CD4-positive, alpha-beta T cell treated with Interleukin-1 beta for 1 hour (primary cell): ENCODE measurements at places on chromosomes 7 and 10.

DNA sequence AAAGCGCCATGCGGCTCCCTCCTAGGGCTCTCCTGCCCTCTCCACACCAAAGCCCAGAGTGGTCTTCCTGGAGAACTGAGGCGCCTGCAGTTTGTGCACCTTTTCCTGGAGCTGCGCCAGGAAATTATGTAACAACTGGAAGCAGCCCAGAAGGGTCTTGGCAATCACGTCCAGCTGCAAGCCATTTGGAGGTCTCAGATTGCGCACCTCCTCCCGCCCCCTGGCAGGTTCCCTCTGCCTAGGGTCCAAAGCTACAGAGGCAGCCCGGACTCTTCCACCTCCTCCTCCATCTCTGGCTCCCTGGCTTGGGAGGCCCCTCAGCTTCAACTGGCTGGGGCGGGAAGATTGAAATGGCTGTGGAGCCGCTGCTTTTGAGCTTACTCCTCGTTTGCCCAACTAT, 34.0 kb upstream of the SFTPD start:
- no peak for DNase-seq

- no peak for DNase-seq
Measured at GRCh38 chr7:12107841-12108254, 103.2 kb upstream of the TMEM106B start.

- no peak for DNase-seq
Measured at GRCh38 chr10:4459531-4459930, 366.5 kb upstream of the AKR1E2 start.

GRCh38 chr7:48959676-48960075, 35.3 kb downstream of the CDC14C start:
- DNase-seq = no peak

- DNase-seq = no peak
Measured at GRCh38 chr7:1725766-1726630, 55.9 kb downstream of the ELFN1 start.

GRCh38 chr10:72337039-72337629, 17.6 kb downstream of the DNAJB12 start:
- DNase-seq = peak; percentile 65

GRCh38 chr7:71905821-71906220, 506.3 kb downstream of the CALN1 start:
- DNase-seq = no peak

GRCh38 chr7:112192236-112193154, 13.7 kb downstream of the DOCK4 start:
- no peak for DNase-seq

DNA sequence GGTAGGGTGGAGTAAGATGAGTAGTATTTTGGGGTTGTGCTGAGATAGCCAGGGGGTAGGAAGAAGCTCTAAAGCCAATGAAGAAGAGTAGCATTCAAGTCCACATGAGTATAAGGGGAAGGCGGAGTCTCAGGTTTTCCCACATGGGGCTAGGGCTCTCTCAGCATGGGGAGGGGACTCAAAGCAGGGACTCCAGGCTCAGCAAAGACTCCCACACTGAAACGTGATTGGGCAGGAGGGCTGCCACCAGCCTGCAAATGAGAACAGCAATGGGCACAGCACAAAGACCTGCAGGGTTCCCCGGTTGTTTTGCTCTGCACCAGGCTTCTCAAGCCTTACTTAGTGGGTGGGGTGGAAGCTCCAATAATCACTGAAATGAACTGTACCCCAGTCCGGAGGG, 1.5 kb upstream of the NRAP start:
- no peak for DNase-seq

DNA sequence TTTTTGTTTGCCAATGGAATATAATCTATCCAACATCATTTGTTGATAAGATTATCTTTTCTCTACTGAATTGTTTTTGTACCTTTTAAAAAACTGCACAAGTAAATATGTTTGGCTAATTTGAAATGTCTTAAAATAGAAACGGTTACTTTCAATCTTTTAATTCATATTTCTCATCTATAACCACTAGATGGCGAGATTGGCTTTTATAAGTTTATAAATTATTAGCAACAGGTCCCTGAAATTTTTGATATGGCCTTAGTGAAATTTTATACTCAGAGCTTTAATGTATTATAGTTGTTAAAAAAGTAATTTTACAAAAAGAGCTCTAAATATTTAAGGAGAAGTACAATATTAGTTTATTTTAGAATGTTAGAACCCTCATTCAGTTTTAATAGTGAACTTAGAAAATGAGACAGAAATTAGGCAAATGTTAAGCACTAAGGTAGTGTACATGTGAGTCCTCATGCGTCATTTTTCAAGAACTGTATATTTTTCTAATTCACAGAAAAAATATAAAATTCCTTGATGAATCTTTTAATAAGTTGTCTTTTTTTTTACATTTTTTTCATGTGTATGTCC, 592.5 kb downstream of the ARL4A start:
- no peak for DNase-seq

DNA sequence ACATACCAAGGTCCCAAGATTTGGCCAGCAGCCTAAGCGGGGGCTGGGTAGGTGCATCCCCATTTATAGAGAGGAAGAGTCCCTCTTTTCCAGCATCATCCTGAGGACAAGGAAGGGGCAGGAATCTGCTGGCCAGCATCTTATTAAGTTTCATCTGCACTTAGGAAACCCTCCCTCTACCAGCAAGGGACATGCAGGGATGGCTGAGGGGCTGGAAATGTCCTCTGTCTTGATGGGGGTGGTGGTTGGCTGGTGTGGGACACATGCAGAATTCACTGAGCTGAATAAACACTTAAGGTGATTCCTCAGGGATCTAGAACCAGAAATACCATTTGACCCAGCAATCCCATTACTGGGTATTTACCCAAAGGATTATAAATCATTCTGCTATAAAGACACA, 42.1 kb downstream of the NOD1 start:
- DNase-seq = no peak

GRCh38 chr10:103254538-103255325, 9.0 kb downstream of the RPEL1 start:
- DNase-seq = no peak

GRCh38 chr7:97580205-97580604, 151.7 kb upstream of the TAC1 start:
- no peak for DNase-seq

DNA sequence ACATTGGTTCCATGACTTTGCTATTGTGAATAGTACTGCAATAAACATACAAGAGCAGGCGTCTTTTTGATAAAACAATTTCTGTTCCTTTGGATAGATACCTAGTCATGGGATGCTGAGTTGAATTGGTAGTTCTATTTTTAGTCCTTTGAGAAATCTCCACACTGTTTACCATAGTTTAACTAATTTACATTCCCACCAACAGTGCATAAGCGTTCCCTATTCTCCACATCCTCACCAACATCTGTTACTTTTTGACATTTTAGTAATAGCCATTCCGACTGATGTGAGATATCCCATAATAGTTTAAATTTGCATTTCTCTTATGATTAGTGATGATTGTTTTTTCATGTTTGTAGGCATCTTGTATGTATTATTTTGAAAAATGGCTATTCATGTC, 707.0 kb downstream of the SORCS1 start:
- no peak for DNase-seq

GRCh38 chr7:55409482-55410225, 44.5 kb downstream of the LANCL2 start:
- no peak for DNase-seq

GRCh38 chr10:101888251-101888949, 44.8 kb upstream of the KCNIP2 start:
- no peak for DNase-seq

GRCh38 chr7:30831936-30832335, 60.7 kb downstream of the MINDY4 start:
- no peak for DNase-seq

DNA sequence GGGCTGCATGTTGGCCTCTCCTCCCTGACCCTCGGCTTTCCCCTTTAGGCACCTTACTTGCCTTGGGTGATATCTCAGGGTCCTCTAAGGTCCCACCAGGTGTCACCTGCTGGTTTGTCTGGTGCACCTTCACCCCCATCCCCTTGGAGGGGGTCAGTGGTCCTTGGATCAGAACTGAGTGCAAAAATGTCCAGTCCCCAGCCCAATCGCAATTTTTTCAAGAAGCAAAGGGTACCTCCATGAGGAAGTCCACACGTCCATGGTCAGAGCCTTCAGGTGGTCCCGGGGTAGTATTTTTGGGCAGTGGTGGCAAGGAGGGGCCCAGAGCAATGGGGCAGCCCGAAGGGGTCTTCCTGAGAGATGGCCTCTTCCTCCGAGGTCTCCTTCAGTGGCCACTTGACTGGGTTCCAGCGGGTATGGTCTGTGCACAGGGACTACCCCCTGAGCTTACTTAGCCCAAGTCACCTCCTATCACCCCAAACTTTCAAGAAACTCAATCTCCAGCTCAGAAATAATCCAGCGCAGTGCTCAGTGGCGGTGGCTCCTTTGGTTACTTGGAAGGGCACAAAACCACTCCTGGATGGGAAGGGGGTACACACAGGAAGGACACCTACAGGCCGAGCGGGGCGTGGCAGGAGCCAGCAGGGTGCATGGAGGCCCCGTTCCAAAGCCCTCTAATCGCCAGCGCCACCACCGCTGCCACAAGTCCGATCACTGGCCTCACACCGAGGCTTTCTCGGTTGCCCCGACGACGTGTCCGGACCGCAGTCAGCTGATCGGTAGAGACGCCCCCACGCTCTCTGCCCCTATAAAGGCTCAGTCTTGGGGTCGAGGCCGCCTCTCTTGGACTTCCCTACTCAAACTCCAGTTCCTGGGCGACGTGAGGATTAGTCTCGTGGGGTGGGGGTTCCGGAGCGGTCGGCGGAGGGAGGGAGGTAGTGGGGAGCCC, 4.5 kb downstream of the SAP25 start:
- DNase-seq = peak; percentile 59

- DNase-seq = no peak
Measured at GRCh38 chr7:73881352-73882046, 20.5 kb downstream of the TMEM270 start.

DNA sequence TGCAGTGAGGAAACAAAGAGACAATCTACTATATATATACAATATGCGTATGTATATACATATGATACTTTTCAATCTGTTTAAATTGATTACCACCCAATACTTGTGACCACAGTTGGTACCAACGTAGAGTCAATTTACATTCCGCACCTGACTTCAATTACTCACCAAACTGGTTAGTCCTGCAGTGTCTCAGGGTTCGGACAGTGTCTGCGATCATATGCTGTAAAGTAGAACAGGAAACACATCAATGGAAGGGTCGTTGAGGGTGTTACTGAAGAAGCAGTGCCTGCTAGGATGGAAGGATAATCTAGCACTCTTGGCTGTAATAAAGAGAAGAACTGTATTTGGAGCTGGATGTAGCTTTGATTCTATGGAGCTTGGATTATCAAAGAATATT, 179.7 kb upstream of the CDCA7L start:
- DNase-seq = no peak

GRCh38 chr7:139851770-139852481, 22.9 kb downstream of the TBXAS1 start:
- DNase-seq = no peak

DNA sequence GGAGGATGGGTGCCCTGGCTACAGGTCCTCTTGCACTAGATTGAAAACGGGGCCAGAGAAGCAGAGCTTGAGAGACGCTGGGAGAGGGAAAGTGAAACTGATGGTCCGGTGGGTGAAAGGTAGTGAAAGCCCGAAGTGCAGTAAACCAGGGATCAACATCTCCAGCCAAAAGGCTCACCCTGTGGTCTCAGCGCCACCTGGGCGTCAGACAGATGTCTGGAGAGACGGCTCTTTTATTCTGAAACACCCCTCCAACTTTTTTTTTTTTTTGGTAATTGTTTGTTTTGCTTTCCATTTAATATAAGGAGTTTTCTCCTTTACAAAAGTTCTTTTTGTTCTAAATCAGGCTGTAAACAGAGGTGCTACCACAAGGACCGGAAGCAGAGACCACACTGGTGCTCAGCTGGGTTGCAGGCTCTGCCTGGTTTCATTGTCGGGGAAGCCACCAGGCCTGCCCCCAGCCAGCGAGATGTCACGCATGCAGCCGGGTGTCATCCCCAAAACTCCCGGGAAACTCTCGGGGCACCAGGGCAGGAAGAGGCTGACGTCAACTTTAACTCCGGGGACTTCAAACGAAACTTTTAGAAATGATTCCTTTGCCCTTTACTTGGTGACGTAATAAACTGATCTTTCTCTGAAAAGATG, 11.2 kb downstream of the IL2RA start:
- peak; percentile 94 for DNase-seq

GRCh38 chr7:22841954-22842353, 19.3 kb upstream of the TOMM7 start:
- no peak for DNase-seq

- DNase-seq = no peak
Measured at GRCh38 chr7:92313055-92313454, 67.3 kb downstream of the ANKIB1 start.

DNA sequence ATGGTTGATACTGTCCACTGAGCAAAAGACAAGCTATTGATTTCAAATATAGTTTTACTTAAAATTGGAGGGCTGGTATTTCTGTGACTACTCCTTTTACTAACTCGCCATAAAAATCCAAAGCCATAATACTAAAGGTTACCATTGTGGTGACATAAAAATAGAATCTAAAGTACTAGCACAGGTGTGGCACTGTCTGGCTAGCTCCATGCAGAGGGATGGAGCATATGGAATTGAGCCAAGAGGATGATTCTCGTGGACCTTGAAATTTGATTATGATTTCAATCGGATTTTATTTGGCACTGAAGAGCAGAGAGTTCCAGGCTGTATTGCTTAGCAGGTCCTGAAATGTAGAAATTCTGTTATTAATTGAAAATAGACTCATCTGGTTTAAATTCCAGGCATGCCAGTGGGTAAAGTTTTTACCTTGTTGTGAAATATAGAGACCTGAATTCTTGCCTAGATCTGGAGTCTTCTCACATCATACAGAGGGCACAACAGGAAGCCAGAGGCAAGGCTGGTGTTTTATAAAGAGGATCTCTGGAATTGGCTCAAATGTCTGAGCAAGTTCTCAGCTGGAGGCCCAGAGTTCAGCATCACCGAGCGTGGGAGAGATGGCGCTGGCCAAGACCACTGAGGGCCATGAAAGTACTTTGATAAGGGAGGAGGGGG, 29.9 kb upstream of the DLD start:
- DNase-seq = no peak

DNA sequence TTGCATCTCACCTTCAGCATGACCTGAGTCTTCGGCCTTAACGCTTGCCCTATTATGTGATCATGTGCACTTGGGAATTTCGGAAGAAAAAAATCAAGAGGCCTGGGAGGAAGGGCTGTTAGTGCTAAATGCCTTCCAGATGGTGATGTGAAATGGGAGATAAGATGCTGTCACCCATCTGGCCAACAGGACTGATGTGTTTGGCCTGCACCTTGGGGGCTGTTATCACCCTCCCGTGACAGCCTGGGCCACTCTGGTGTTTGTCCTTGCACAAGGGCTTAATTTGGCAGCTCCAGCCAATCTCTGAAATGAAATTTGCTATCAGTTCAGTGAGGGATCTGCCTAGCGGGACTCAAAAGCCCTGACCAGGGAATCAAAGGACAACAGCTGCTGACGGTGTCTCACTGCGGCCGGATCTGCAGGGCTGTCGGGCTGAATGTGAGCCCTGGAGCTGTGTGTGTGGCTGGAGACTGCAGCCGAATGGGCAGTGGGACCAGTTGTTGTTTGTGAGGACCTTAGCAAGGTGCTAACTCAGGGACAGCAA, 131.4 kb upstream of the BTBD16 start:
- no peak for DNase-seq

GRCh38 chr7:17939211-17939605, 1.1 kb downstream of the SNX13 start:
- no peak for DNase-seq
